ENCODE measurements at places on chromosomes 13 and 19.
A peak's percentile ranks its signal among the peaks of the same experiment; 100 is the strongest.

DNA sequence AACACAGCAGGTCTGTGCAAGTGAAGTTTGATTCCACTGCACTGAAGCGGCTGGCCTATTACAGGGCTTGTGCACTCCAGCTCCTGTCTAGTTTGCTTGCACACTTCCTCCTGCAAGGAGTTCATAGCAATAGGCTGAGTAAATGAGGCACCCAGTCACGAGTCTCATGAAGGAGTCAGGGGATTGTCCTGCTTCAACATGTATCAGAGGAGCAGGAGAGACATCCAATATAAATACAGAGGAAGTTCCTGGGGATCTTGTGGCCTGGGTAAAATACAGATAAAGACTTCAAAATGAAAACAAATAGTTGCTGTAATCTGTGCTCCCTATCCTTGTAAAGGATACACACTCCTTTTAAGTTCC is 259.9 kb downstream of the SLITRK1 start:
- no peak for DNase-seq

GRCh38 chr19:12866416-12867119 is 14.7 kb downstream of the DNASE2 start:
- no peak for DNase-seq

DNA sequence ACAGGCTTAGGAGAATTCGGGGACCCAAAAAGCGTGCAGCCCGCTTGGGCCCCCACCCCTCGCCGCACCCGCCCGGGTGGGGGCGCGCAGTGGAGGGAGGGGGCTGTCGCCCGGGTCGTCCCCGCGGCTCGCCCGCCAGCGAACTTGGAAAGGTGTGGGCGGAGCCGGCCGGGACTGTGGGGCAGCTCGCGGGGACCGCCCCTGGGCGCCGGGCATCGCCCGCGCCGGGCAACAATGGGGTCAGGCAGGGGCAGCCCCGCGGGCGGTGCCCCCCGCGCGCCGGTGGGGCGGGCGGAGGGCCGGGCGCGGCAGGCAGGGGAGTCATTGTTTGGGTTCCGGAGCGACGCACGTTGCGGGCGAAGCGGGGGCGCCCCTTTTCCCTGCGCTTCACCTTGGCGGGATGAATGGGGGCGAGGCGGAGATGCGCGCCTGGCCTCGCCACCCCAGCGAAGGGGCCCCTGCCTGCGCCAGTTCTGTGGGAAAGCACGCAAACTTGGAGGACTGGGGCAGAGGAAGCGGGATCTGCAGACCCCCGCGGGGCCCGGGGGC is 647 bp upstream of the KLF12 start:
- DNase-seq = peak; percentile 73

GRCh38 chr13:106367361-106367971 is 168.0 kb downstream of the EFNB2 start:
- no peak for DNase-seq

DNA sequence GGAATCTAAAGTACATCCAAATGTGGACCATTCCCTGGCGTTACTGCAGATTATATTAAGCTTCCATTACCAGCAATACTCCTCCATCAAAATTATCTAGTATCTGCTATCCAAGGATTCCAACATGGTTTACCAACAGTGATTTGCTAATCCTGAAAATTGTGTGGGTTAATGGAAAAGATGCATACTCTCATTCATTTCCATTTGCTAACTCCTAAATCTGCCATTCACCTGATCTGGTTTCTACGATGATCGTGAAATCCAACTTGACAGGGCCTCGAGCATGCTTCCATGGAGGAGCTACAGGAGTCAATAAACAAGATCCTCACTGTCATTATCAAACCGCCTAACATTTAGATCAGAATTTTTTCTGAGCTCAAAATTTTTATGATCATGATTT is 121.0 kb downstream of the RGCC start:
- no peak for DNase-seq

- no peak for DNase-seq
Observed at GRCh38 chr13:93708308-93709075, 481.9 kb downstream of the GPC6 start.

DNA sequence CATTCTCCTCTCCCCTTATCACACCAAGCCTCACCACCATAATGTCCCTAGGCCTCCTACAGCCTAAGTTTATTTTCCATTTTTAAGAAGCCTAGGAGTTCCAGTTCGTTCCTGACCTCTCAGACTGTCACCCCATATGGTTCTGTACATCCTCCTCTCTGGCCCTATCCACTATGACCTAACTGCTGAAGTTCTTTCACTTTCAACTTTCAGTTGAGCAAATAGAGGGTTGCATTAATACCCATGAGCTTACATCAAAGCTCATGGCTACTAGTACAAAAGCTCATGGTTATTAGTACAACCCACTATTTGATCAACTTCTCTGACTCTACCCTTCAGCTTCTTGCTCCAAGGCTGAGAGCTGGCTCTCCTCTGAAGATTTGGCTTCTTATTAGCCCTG is 72.9 kb downstream of the FGF14 start:
- DNase-seq = no peak

GRCh38 chr13:97564956-97565355 is 131.0 kb downstream of the RAP2A start:
- no peak for DNase-seq

DNA sequence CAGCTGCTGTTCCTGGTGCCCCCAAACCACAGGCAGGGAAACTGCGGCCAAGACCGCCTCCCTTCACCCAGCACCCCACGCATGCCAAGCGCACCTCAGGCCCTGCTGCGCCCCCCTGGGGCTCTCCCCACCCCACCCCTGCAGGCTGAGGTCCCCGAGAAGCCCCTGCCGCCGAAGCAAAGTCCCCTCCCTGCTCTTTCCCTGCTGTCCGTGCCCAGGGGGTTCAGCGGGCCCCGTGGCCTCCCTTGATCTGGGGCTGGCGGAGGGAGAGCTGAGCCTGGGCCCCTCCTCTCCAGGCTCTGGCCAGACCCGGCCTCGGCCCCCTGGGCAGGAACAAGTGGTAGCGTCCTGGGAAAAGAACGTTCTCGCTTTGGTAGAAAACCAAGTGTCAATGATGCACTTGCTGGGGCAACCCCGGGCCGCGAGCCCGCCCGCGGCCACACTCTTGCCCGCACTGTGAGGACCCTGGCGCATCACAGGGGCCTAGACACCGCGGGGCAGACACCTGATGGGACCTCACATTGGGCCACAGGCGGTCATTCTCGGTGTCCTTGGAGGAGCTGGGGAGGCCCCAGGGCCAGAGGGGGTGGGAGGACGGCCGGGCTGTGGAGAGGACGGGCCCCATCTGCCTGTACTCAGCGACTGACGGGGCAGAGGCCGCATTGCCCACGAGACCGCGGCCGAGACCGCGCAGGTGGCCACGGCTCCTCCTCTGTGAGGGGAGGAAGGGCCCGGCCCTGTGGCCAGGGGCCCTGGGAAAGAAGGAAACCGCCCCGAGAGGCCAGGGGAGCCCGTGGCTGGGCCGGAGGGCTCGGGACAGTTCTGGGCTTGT is 29.0 kb downstream of the GPX4 start:
- peak; percentile 35 for DNase-seq

DNA sequence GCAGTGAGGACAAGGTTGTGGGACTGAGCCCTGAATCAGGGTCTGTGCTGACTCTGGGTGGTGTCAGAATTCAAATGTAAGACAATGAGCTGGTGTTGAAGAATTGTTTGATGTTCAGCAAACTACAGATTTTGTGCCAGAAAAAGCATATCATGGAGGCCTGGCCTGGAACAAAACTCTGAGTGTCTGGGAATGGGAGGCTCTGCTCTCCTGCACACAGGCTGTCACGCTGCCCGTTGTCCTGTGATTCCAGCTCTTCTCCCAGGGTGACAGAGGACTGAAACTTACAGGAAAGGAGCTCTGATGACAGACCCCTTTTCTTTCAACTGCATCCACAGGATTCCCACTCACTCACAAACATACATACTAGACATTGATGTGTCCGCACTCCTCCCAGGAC is 120.1 kb downstream of the ZNF486 start:
- no peak for DNase-seq

- DNase-seq = no peak
Observed at GRCh38 chr13:110006304-110006703, 219.9 kb upstream of the IRS2 start.

DNA sequence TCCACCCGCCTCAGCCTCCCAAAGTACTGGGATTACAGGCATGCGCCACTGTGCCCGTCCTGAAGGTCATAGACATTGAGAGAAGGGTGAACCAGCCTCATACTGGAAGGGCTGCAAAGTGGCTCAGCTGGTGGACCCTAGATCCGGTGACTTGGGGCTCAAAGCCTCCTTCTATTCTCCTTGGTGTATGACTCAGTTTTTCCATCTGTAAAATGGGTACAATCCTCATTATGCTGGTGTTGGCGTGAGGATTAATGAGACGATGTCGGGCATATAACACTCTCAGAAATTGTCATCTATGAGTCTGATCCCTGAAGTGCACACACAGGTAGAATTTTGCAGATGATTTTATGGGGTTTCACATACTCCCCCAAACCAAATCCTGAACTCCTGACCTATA is 5.8 kb upstream of the CAMSAP3 start:
- DNase-seq = no peak

DNA sequence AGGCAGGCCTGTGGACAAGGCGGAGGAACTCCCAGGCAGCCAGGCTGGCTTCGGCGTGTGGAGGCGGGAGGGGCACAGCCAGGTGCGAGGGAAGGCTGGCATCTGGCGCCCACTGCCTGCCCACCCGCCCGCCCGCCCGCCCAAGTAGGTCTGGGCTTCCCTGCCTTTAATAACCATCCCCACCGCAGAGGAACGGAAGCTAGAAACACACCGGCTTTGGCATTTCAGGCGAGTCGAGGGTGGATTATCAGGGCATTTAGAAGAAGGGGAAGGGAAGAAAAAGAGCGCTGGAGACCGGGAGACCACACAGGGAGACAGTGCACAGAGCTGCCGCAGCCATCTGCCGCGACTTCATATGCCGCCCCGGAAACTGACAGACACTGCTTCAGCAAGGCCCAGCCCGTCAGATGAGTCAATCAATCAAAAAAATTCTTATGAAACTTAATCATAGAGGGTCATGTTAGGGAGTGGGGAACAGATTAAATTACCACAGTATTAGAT is 199.7 kb downstream of the TSHZ3 start:
- no peak for DNase-seq

DNA sequence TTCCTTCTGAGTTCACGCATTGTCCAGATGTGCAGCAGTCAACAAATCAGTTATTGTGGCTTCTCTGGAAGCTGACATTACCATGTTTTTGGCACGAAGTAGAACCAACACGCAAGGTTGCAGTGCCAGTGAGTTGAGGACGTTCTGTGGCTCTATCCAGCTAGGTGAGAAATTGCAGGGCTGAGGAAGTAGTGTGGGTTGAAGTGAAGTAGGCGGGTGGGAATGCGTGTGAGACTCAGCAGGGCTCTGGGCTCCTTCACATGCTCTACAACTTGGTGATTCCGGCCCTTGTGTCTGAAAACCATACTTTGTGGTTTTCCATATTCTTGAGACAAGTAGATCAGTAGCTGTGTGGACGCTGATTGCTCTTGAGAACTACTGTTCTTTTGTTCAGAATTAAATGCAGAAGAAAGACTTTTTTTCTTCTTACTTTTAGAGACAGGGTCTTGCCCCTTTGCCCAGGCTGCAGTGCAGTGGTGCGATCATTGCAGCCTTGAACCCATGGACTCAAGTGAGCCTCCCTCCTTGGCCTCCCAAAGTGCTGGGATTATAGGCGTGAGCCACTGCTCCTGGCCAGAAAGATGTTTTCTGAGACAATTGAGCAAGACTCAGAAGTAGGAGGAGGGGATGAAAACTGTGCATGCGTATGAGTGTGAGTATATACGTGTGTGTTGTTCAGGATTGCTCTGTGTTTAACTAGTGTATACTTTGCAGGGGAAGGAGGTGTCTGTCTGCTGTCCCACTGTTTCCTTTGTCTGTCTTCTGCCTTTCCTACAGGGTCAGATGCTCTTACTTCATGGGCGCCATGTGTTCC is 46.2 kb downstream of the GATAD2A start:
- peak; percentile 64 for DNase-seq

- no peak for DNase-seq
Observed at GRCh38 chr13:97353927-97354675, 79.9 kb upstream of the RAP2A start.

GRCh38 chr19:19137556-19138108 is 646 bp downstream of the TMEM161A start:
- DNase-seq = no peak

All from T-helper 2 cell treated with Interferon-gamma antibody and Interleukin-4, amounts not matched to agents 5 μg/mL and 100 μg/mL, for 36 hours (primary cell).